Ureter (tissue), 1 donor: ENCODE measurements at places on chromosomes 7 and 10. TPM values are rescaled to one million over a fixed set of nuclear protein-coding genes. Genes with fewer than 3 reads are reported as not detected.

TMEM196 gene
- 0.31 TPM for total RNA-seq

KNDC1 gene
- 2.2 TPM for total RNA-seq

GRCh38 chr7:151095828-151096475 lies 9.7 kb downstream of the AGAP3 start:
- DNase-seq, result no peak

GRCh38 chr7:32490127-32490796 lies at the start of gene LSM5:
LSM5 (minus strand) TSS chr7:32490380; CDS start chr7:32490365, 15 bp downstream.
- peak; percentile 93 for DNase-seq

ABCB1 gene
- 17.6 TPM for total RNA-seq

JMJD1C gene
- total RNA-seq, result 88.2 TPM

DNA sequence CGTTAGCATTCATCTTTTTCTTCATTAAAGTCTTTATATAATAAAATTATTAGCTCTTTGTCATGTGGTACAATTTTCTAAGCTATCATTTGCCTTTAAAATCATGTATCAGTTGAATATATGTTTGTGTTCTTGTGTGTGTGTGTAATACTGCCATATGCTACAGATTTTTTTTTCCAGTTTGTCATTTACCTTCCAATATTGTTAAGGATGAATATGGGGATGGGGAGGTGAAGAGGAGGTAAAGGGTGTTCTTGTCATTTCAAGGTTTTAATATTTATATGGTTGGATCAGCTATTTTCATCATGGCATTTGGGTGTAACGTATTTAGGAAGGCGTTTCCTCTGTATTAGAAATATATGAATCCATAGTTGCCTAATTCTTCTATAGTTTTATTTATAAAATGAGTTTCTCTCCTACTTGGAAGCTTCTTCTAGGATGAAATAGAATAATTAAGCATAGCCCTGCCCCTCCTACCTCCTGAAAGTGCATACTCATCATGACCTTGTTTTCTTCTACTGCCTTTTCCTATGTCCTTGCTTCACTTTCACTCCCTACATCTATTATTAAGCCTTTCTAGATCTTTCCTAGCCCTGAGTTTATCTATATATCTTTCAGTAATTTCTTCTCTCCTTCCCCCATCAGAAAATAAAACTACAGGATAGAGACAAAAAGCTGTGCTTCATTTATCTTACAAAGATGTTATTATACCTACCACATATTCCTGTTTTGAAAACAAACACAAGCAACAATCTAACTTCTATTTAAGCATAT lies 25.1 kb downstream of the RAB18 start:
- DNase-seq, result no peak

KIF20B gene
- total RNA-seq, result 7.4 TPM

NEURL1 gene
- total RNA-seq, result 1.2 TPM

DNA sequence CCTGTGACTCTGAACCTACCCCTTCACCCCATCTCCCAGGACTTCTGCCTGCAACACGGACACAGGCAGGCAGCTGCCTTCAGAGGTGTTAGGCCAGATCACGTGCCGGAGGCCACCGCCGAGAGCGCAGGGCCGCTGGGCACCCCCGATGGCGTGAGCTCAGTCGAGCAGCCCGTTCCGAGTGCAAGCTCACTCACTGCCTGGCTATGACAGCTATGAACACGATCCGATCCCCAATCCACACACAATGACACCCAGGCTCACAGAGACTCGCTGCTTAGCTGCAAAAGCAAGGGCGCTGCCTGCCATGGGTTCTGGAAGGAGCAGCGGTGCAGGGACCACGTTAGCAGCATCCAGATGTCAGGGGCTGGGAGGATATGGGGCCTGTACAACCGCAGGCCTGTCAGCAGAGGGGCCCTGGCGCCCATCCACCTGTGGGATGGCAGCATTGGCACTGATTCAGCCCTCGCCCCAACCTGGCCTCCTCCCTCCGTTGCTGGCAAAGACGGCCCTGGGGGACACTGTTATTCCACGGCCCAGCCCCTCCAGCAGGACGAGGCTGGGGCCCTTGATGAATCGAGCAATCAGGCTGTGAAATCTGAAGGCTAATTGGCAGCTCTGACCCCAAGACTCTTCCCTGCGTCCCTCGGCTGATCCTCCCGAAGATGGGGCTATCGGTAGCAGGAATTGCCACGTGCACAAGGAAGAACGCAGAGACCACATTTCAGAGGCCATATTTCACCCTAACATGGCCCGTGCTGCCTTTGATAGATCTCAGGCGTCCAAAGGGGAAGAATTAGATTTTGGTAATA lies 230.1 kb downstream of the ELFN1 start:
- DNase-seq, result no peak

DNA sequence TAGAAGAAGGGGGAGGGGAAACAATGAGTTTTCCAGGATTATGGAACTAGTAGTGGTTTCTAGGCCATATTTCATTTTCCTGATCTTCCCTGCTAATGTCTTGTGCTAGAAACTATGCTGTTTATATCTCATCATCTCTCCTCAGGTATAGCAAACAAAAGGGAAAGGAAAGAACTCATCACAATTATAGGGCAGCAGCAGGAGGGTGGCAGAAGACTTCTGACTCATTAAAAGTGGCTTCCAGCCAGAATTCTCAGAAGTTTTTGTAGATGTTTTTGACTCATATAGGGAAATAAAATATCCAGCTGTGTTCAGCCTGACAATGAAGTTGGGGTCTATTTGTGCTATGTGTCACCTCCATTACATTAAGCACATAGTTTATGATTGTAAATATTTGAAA lies 6.5 kb downstream of the AHR start:
- no peak for DNase-seq

PRXL2A gene
- total RNA-seq, result 118 TPM

- no peak for DNase-seq
These were observed 91.7 kb downstream of the CUBN start for GRCh38 chr10:17037910-17038309.

- DNase-seq, result no peak
These were observed 9.9 kb downstream of the TASOR2 start for GRCh38 chr10:5694573-5694972.

DDC gene
- total RNA-seq, result not detected

GRCh38 chr10:61486738-61487396 lies 33.7 kb upstream of the TMEM26 start:
- DNase-seq, result no peak

DNA sequence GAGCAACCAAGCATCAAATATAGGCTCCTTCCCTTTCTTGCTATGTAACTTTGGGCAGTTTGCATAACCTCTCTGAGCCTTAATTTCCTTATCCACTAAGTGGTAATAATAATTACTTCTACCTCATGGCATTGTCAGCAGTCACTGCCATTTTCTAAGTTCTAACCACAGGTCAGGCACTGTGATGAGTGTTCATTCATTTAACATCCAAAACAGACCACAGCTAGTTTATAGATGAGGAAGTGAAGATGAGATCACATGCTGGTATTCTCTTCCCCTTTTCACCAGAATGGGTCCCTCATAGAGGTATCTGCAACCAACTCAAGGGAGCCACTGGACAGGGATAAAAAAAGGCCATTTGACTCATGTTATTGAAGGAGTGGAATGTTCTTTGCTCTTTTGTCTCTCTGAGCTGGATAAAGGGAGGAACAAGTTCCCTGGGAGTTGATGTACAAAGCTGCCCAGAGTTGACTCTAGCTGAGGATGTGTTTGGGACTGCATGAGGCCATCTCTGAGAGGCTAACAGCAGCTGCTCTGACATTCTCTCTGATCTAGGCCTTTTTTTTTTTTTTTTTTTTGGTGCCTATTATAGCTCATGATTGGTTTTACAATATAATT lies 65.0 kb downstream of the DNAJC12 start:
- no peak for DNase-seq

IFIT2 gene
- total RNA-seq, result 4.0 TPM

MYL10 gene
- not detected for total RNA-seq

DNA sequence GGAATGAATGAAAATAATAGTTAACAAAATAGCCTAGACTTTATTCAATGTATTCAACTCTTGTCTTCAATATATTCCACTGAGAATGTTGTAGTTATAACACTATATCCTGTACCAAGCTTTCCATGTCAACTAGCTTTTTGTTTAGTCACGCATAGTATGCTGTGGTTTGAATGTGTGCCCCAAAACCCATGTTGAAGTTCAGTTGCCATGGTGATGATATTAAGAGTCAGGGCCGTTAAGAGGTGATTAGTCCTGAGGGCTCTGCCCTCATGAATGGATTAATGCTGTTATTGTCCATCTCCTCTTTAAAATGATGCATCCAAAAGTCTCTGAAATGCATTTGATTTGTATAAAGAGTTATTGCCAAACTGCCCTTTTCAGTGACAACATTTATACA lies 887.6 kb downstream of the NRG3 start:
- no peak for DNase-seq

DNA sequence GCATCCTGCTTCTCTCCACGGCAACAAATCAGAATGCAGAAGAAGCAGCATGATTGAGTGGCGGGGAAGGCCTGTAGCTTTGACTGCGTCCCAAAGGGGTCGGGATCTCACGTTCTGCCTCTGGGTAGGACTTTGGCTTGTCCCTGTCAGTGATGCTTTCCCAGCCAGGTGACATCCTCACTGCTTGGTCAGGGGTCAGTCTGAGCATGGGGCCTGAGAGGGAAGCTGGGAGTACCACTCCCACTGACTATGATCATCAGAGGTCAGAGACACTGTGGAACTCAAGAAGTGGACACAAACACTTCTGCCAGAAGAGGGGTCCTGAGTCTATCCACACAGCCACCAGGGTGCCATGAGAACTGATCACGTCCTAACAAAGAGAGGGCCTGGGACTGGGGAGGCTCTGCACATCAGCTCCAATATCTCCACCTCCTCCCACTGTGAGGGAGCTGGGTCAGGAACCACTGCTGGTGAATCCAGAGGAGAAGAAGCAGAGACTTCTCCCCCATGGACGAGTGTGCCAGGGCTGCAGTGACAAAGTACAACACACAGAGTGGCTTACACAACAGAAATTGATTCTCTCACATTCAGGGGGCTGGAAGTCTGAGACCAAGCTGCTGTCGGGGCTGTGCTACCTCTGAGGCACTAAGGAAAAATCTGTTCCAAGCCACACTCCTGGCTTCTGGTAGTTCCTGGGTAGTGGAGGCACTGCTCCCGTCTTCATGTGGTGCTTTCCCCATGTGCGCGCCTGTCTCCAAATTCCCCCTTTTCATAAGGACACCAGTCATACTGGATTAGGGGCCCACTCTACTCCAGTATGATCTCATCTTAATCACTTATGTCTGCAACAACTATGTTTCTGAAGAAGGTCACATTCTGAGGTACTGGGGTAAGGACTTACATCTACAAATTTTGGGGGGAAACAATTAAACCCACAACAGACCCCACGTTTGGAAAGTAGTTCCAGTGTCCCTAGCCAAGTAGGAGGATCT lies 131.1 kb downstream of the CYP26A1 start:
- DNase-seq, result no peak

DNA sequence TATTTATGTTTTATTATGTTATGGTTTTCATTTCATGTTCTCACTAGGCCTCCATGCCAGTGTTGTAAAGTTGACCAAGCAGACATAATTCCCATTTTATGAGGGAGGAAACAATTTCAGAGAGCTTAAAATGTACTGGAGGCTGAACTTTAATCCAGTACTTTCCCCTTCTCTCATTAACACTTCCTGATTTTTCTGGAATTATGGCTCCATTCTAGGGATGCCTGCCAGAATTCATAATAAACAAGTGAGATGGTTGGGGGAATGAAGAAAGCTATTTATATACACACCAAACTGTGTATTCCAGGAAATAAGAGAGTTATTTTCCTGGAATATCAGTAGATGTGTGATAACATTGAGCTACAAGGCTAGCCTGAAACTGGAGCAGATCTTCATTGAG lies 6.9 kb downstream of the TMEM236 start:
- DNase-seq, result no peak

GRCh38 chr7:55349121-55349520 lies 16.0 kb upstream of the LANCL2 start:
- DNase-seq, result no peak

- DNase-seq, result no peak
These were observed 108.3 kb downstream of the GLI3 start for GRCh38 chr7:42128703-42129102.

- no peak for DNase-seq
These were observed 222.1 kb downstream of the ZMYND11 start for GRCh38 chr10:357201-357950.

- DNase-seq, result no peak
These were observed 275.8 kb downstream of the CACNA2D1 start for GRCh38 chr7:82167558-82168314.

DNA sequence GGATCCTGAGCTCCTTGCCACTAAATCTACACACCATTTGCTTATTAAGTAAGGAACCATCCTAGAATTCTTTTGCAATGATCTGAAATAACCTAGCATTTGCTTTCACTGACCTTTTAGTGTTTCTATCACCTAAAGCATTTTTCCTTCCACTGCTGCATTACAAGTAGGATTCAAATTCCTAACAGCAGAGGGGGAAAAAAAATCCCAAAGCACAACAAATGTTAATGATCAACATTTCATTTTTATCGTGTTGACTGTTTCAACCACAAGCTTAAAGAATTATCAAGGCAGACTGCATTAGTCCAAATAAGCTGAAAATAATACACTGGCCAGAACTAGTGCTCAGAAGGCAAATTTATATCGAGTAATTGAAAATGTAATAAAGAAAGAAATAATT lies 174.7 kb upstream of the TCF7L2 start:
- no peak for DNase-seq

PPP1R9A gene
- total RNA-seq, result 39.5 TPM

DNA sequence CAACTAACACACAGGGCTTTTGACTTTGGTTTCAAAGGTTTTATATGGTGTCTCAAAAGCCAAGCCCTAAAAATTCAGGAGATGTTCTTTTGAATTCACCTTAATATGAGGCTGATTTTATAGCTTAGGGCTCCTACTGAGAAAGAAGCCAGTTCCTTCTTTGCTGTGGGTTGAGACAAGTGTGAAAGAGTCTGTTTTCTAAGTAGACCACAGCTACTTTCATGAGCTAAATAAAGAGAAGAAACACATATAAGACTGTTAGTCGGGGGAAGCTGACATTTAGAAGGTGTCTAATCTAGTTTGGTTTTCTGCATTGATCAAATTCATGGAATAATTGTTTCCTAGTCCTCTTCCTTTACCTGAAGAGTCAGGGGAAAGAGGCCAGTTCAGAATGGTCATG lies 332.1 kb upstream of the CELF2 start:
- no peak for DNase-seq

GRCh38 chr10:555682-556350 lies 133.7 kb downstream of the DIP2C start:
- DNase-seq, result no peak

- DNase-seq, result no peak
These were observed 244.0 kb downstream of the BUB3 start for GRCh38 chr10:123398180-123398591.
